ENCODE measurements at places on chromosomes 2 and 18.

DNA sequence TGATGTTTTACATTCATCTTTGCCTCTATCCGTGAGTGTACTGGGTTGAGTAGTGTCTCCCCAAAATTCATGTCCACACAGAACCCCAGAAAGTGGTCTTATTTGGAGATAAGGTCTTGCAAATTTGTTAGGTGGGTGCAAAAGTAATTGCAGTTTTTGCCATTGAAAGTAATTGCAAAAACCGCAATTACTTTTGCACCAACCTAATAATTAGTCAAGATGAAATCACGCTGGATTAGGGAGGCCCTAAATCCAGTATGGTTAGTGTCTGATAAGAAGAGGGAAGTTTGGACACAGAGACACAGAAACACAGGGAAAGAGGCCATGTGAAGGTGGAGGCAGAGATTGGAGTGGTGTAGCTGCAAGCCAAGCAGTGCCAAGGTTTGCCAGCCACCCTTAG is 57.8 kb upstream of the SPRED2 start:
- no peak for DNase-seq

DNA sequence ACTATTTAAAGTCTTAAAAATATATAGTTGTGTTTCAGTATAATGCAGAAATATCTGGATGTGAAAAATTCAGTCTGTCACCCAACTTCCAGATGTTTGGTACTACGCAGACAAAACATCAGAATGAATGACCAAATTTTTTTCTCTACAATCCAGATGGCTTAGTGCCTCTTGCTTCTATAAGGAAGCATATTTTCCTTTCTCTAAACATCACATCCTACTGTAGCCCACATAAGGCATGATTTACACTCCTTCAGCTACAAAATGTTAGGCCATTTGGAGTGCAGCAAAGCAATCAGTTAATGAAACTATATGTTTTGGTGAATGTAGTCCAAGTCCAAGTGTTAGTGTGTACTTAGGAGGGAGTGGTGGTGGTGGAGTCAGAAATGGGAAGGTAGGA is 162.9 kb upstream of the SIX2 start:
- no peak for DNase-seq

DNA sequence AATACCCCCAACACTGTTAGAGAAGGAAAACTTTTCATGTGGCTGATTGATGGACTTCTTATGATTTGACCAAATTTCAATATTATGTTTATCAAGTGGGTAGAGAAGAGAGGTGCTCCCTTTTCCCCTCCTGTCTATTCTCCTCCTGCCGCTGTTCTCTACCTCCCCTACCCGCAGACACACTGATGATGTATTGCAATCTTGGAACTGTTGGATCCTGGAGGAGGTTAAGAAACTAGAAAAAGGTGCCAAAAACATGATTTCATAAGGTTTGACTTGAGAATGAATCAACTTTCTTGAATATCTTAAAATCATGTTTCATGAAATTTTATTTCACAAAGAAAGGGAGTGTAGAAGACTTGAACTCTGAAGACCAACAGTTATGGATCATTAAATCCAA is 125.8 kb downstream of the MEIS1 start:
- no peak for DNase-seq

DNA sequence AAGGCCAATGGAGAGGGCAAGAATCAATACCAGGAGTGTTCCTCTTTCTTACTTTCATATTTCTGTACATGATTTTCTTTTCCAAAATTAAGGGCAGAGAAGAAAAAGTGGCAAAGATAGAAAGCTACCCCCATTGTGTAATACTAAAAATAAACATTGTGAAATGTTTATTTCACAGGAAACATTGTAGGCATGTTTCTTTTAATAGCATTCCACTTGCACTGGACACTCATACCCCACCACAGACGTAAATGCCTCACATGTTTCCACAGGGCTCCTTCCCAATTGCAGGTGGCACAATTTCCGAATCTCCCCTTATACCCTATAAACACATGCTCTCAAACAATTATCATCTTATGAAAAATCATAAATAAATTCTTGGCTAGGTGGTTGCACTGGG is 645.1 kb upstream of the SETBP1 start:
- DNase-seq: no peak

DNA sequence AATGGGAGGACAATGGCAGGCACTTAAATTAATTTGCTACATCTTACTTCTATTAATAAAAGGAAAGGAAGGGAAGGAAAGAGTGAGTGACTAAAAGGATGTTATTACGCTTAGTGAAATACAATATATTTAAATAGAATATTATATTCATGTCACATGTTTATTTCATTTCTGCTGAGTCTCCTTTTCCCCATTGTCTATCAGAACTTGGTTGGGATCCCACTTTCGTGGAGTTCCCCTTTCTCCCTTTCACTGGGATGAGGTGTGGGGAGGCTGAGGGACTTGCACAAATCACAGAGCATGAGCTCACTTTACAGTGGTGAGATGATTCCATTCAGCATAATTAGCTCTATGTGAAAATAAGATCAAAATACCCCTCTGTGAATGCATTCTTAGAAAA is 730.6 kb downstream of the TSN start:
- no peak for DNase-seq

GRCh38 chr2:111712940-111713515 is 171.0 kb downstream of the ANAPC1 start:
- no peak for DNase-seq

DNA sequence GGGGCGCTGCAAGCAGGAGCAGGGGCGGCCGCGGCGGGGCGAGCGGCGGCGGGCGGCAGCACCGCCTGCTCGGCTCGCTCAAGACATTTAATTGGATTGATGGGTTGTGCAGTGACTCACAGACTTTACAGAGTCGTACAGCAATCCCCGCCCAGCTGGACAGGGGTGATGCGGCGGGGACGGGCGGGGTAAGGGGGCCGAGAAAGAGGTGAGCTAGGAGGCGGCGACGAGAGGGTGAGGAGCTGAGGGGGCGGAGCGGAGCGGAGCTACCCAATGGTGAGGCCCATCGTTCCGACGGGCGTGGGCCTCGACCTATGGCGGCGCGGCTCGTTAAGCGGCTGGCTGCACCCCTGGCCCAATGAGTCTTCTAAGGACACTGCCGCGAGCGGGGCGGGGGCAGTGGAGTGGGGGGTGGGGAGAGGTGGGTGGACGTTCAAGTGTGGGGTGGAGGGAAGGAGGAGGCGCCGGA is 97.1 kb upstream of the SERTAD2 start:
- DNase-seq: peak; percentile 98

GRCh38 chr2:11213090-11213638 is 57.9 kb downstream of the SLC66A3 start:
- no peak for DNase-seq

DNA sequence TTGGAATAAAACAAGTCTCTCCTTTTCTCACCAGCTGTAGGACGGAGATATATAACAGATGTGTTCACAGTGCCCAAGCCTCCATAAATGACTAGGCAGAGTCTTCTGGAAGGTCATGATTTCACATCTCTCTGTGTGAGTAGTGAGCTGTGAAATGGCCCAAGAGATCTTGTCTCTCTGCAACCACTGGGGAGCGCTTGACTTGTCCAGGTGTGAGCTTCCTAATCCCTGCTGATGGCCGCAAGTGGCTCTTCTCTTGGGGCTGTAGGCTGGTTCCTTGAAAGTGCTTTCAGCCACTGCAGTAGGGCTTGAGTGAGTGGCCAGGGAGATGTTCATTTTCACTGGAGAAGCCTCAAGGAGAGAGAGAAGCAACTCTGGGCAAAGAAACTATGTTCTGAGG is 38.1 kb upstream of the OTOS start:
- no peak for DNase-seq

GRCh38 chr2:25544445-25544844 is 128.9 kb downstream of the DTNB start:
- DNase-seq: no peak

DNA sequence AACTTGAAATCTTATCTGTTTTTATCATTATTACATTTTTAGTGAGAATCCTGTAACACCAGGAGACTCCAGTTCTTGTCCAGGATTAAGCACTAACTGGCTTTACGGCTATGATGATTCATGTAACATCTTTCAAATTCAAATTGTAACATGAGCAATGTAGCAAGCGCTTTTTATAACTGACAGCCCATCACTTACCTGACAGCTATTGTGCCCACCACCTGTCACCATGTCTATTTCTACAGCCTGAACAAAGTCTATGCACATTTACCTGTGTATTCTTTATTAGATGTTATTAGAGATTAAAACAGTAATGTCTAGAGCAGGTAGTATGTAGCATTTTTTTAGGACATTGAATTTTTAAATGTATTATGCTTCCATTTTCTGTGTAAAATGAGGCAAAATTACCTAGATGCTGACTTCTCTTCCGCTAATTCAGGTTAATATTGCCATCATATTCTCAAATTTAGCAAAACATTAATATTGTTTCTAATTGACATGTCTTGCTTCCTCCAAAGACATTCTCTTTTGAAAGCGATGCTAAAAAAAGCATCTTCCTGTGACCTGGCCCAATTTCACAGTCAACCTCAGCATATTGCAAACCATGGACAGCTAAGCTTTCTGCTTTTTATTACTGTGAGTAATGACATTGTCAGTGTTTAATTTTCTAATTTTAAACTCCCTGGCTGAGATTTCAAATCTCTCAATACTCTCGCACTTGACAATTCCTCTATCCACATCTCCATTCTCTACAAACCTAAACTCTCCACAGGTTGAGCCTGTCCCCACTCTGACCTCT is 37.8 kb downstream of the RIT2 start:
- DNase-seq: no peak

DNA sequence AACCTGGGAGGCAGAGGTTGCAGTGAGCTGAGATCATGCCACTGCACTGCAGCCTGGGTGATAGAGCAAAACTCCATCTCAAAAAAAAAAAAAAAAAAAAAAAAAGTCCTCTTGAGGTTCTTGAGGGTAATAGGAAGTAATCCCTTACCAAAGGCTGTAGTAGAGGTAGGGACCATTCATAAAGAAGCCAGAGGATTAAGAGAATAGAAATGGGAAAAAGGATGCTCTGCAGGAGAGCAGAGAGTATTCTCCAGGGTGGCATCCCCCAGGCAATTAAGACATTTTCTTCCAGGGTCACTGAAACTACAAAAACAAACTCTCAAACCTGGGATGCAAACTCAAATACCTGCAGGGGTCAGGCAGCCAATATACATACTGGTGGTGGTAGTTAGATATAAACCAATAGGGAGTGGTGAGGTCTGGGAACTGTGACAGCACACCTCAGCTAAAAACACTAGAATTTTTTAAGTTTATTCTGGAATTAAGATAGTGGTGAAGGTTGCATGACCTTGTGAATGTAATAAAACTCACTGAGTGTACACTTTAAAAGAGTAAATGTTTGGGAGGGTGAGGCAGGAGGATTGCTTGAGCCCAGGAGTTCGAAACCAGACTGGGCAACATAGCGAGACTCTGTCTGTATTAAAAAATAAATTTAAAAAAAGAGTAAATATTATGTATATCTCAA is 24.7 kb downstream of the RAPH1 start:
- DNase-seq: no peak

DNA sequence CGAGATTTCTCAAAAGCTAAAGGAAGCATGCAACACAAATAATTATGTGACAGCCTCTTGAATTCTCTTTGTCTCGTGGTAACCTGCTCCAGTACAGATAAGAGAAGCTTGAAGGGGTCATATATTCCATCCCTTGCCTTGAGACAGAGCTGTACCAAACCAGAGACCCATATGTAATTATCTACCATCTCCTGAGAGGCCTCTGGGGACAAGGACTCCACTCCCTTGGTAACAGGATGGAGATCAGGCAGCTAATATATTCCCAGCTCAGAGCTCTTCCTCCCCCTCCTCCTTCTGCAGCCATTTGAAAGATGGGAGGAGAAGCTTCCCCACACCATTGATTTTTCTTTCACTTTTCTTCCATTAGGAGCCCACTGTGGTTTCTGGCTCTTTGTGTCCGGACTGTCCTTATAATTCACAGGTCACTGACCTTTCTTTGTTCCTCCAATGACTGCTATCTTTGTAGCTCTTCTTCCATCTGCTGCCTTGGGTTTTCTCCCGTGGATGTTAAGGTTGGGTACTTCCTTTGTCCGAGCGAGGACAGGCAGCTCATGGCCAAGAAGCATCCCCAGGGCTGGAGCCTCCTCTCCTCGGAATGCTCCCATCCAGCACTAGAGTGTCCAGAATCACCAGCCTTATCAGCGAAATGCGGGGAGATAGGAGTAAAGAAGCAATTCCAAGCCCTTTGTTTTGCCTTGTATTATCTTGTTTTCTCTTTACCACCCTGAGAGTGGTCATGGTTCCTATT is 72.6 kb upstream of the STPG4 start:
- no peak for DNase-seq

- DNase-seq: no peak
Observed at GRCh38 chr2:195700480-195700879, 43.5 kb downstream of the SLC39A10 start.

Data from CD4-positive, alpha-beta T cell treated with Interleukin-21 for 1 hour (primary cell).